Fibroblast of villous mesenchyme (primary cell): ENCODE measurements at places on chromosomes 2 and 18. TPM values are rescaled to one million over a fixed set of nuclear protein-coding genes. Genes with fewer than 3 reads are reported as not detected.

RHOB gene
- total RNA-seq, result 142 and 195 TPM in 2 replicates

HOXD11 gene
- total RNA-seq, result 26.4 and 42.3 TPM in 2 replicates

IL36RN gene
- total RNA-seq, result not detected in 2 replicates

AQP12B gene
- total RNA-seq, result not detected in 2 replicates

WDCP gene
- 7.7 and 14.7 TPM in 2 replicates for total RNA-seq

DYSF gene
- 3.5 and 4.2 TPM in 2 replicates for total RNA-seq

SRBD1 gene
- 19.6 and 31.1 TPM in 2 replicates for total RNA-seq

AKAIN1 gene
- total RNA-seq, result not detected in 2 replicates

CHMP3 gene
- 50.6 and 62.2 TPM in 2 replicates for total RNA-seq

POTEI gene
- under 0.01 TPM in 1 of 2 replicates, not detected in the other for total RNA-seq

CAPN14 gene
- total RNA-seq, result under 0.01 TPM in 2 replicates

MSH6 gene
- total RNA-seq, result 42.2 and 46.2 TPM in 2 replicates

PLA2R1 gene
- 8.4 and 13.0 TPM in 2 replicates for total RNA-seq
